ENCODE measurements at places on chromosomes 3 and 15.

DNA sequence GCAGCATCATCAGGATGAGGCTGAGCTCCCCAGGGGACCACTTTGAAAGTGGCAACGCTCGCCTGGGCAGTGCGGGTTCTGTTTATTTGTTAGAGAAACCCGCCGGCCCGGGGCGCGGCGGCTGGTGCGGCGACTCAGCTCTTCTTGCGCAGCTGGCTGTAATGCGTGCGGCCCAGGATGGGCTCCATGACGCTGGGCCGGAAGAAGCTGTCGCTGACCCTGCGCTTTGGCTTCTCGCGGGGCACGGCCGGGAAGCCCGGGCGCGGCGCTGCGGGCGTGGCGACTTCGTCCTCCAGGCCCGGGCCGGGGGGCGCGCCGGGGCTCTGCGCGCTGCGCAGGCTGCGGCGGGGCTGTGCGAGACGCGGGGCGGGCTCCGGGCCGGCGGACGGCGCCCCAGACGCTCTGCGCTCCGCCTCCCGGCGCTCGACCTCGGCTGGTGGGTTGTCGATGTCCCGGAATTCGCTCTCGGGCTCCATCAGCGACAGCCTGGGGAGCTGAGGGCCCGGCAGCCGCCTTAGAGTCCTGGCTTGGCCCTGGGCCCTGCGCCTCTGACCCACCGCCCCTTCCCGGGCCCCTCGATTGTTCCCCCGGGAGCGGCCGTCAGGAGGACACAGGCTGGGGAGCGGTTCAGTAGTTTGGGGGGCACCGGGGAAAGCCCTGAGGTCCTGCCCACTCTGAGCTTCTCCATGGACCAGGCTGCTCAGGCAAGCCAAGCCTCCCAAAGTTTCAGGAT, 10.3 kb upstream of the KIF7 start:
- no peak for DNase-seq

GRCh38 chr3:165404357-165405027, 208.3 kb upstream of the SLITRK3 start:
- DNase-seq, result no peak

GRCh38 chr15:94250801-94251200, 19.4 kb downstream of the MCTP2 start:
- DNase-seq, result no peak

DNA sequence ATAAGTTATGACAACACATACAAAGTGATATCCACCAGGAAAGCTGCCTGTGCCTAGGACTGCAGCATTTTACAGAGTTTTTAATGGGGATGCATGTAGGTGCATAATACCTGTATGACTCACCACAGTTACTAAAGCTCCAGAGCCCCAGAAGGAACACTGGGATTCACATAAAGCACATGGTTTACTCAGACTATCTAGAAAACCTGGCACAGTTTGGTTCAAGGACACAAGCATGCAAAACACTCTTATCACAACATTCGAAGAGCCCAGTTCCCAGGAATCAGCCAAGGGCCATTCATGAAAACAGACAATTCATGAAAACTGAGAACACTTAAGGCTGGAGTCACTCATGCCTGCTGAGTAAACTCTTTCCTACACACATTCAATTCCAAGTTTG, 261.0 kb downstream of the PYDC2 start:
- no peak for DNase-seq

- DNase-seq, result no peak
Measured at GRCh38 chr15:52428297-52428696, 100.4 kb downstream of the MYO5A start.

GRCh38 chr3:16817197-16817596, 67.6 kb upstream of the PLCL2 start:
- DNase-seq, result no peak

GRCh38 chr3:13493867-13494441, 13.8 kb downstream of the HDAC11 start:
- DNase-seq, result no peak

- DNase-seq, result no peak
Measured at GRCh38 chr3:160883373-160883772, 127.3 kb downstream of the PPM1L start.

- DNase-seq, result no peak
Measured at GRCh38 chr3:5014391-5014790, 35.2 kb downstream of the BHLHE40 start.

DNA sequence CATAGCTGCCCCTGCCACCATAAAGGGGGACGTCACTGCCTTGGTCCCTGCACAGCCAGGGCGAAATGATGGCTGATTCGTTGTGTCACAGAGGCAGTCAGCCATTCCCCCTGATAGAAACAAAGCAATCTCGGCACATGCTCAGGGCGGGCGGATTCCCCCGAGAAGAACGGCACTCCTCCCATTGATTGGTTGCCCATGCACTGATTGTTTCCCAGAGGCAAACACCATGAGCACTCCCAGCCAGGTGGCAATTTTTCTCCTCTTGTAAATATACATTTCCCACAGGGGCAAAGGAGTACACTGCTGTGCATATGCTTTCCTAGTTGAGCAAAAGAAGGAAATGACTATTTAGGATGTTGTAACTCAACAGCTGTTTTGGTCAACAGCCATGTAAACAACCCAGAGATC, 56.5 kb downstream of the KY start:
- no peak for DNase-seq

- DNase-seq, result no peak
Measured at GRCh38 chr3:9549600-9549999, 4.0 kb downstream of the LHFPL4 start.

DNA sequence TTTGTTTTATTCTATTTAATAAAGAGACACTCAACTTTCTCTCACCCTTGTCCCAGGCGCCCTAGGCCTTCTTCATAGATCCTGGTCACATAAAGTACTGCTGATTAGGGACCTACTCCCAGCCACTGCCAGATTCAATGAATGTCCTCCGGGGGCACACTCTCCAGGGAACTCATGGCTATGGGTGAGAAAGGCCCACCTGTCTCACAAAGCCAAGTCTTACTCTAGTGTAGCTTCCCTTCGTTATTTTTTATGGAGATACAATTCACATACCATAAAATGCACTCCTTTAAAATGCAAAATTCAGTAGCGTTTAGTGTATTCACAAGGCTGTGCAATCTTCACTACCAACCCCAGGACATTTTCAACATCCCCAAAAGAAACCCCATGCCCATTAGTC, 87.8 kb downstream of the ADCY5 start:
- DNase-seq, result no peak
